ENCODE measurements at places on chromosomes 1 and 21.

DNA sequence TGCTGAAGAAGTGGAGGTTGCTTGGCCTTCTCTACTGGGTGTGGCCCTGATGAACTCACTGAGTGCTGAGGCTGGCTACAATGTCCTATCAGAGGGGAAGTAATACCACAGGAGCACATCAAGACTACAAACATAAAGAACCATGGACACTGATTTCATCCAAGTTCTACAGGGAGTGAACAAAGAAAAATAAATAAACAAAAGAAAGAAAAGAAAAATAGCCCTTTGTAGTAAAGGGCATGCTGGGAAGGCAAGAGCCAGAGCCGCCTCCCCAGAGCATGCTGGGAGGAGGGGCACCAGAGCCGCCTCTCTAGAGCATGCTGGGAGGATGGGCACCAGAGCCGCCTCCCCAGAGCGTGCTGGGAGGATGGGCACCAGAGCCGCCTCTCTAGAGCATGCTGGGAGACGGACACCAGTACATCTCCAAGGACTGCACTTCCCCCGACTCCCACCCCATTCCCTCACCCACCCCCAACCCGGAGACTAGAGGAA, 65.9 kb downstream of the LAMC2 start:
- DNase-seq: no peak

- no peak for DNase-seq
These were observed 45.1 kb downstream of the WNT9A start for GRCh38 chr1:227902641-227902990.

DNA sequence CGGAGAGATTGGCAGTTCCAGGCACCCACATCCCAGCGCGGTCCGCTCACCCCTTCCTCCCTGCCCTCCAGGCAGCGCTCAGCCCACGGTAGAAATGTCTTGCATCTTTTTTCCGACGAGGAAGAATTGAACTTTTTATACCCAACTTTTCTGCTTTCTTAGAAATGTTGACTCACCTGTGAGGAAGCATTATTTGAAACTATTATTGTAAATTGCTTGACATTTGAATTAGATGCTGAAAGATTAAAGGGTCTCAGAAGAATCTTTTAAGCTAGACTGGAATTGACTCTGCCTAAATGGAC, 912 bp upstream of the SIPA1L2 start:
- DNase-seq: no peak

DNA sequence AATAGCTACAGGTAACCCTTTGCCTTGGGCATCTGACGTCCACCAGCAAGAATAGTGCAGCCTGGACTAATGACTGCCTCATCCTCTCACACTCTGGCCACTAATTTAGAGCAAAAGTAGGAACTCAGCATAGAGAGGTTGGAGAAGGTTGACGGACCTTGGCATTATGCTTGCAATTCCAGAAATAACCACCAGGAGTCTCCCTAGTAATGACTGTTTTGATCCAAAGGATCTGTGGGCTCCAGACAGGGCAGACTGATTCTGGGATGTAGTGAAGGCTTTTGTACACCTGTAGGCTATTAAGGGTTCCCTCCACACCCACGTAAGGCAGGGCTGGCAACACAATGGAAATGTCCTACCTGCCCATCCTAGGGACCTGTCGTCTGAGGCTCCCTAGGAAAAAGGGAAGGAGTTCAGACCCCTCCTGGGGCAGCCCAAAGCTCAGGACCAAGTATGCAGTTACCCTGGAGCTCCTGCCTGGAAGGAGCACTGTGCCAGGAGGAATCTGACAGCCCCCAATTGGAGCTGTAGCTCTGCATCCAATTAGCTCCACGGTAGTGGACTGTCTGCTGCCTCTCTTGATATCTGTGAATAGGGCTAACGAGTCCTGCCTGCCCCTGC, 91.0 kb upstream of the TMEM51 start:
- DNase-seq: no peak

GRCh38 chr1:98286656-98287055, 365.8 kb upstream of the DPYD start:
- no peak for DNase-seq

DNA sequence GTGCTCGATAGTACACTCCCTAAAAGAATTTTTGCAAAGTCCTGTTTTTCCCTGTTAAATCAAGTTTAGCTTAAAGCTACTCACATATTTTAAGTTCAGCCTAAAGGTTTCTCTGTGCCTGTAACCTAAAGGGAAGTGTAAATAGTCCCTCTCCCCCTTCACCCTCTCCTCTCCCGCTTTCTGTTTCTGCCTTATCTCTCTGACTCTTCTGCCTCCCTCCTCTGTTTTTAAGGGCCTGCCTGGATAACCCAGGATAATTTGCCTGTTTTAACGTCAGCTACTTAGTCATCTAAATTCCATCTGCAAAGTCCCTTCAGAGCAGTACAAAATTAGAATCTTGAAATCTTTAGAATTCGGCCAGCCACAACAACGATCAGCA, 92.6 kb downstream of the NID1 start:
- no peak for DNase-seq

DNA sequence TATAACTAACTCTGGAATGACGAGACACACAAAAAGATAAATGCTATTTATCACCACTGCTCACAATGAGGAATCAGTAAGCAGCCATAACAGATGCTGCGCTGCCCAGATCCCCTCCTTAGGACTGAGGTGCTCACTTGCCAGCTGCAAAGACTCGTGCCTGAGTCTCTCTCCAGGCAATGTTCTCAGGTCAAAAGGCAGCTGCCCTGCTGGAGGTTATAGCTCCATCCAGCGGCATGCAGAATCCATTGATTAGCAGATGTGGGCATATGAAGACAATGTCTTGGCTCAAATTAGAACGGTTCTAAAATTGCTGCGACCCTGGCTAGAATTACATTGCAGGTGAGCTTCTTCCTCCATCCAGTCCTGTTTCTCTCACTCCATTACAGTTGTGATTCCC, 328.2 kb upstream of the CHRM3 start:
- no peak for DNase-seq

DNA sequence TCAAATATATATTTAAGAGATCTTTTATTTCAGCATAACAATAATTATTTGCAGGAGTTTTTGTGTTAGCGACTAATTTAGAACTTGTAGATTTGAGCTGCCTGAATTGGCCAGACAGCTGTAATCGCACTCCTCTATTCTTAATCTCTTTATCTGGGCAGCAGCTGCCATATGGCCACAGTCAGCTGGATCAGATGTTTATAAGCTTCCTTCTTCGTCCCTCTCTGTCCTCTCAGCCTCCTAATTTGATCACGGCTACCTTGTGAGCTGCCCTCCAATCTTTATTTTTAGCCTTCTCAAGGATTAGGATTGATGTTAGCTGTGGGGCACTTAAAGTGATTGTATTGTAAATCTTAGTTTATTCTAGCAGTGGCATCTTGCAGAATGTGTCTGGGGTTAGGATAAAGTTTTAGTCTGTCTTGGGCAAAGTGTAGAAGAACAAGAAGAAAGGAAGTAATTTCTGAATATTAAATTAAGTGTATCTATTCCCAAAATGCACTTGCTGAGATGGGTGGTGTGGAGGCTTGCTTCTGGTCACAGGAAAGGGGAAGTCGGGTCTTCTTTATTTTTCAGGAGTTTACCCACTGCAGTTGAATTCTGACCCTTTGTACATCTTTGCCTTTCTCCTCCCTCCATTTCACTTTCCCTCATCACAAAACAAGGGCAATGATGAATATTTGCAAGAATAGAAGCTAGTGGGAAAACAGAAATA, 1.1 kb downstream of the ZBTB18 start:
- no peak for DNase-seq

Data from thyroid gland (tissue), 4 donors.